ENCODE measurements at places on chromosomes 7 and 10. TPM values are rescaled to one million over a fixed set of nuclear protein-coding genes. Genes with fewer than 3 reads are reported as not detected.

DNA sequence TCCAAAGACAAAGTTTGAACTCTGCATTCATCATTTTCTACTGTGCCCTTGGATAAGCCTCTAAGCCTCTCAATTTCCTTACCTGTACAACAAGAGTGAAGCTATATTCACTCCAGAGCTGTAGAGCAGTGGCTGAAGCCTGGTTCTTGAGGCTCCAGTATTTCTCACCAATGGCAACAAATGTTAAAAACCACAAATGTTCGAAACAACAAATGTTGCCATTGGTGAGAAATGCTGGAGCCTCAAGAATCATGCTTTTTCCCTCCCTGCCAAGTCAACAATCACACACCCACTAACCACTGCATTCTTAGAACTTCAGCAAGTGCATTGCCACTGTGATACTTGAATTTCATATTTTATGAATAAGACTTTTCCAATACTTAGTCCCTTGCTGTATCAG, 237.9 kb downstream of the TMEM26 start:
- no peak for DNase-seq
- no peak overlapping the region for H3K4me3 ChIP-seq
- no peaks in the 10 kb centered on the region for H3K4me1 ChIP-seq
- no peaks in the 10 kb centered on the region for H3K36me3 ChIP-seq
- no peak overlapping the region for H3K27ac ChIP-seq
- no peaks in the 10 kb centered on the region for H3K27me3 ChIP-seq

GRCh38 chr10:77087366-77087765, 550.2 kb downstream of the KCNMA1 start:
- H3K4me1 ChIP-seq, result no peaks in the 10 kb centered on the region
- no peak overlapping the region for H3K27ac ChIP-seq
- no peaks in the 10 kb centered on the region for H3K27me3 ChIP-seq
- no peak overlapping the region for H3K4me3 ChIP-seq

DNA sequence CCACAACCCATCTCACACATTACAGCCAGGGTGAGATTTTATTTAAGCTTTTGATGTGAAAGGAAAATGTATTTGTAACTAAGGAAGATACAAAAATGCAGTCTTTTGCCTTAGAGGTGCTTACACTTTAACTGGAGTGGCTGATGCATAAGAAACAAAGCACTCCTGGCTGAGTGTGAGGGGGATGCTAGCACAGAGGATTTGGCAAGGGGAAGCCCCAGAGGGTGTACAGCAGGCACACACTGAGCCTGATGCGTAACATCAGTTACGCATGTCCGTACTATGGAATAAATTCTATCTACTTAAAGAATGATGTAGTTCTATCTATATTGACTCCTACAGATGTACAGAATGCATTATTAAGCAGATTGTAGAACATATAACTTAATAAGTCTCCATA, 17.8 kb downstream of the GIMAP8 start:
- peaks cover 22% of the 10 kb centered on the region for H3K4me1 ChIP-seq
- H3K27ac ChIP-seq, result no peak overlapping the region
- DNase-seq, result no peak
- no peak overlapping the region for H3K4me3 ChIP-seq
- peaks cover 37% of the 10 kb centered on the region for H3K36me3 ChIP-seq

DNA sequence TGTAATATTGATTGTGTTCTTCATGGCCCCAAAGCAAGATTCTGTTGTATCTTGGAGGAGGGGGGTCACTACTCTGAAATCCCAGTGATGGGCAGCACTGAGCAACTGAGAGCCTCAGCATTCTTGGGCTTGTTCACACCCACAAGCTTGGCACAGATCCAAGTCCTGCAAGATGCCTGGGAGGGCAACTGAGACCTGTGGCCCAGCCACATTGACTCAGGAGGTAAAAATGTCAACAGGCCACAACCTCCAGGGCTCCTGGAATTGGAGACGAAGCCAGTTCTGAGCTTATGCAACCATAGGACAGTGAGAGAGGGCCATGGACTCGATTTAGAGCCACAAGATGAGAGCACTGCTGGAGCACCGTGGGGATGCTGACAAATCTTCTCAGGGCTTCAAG, 3.1 kb upstream of the DOCK1 start:
- H3K27me3 ChIP-seq, result no peaks in the 10 kb centered on the region
- no peak overlapping the region for H3K27ac ChIP-seq
- H3K4me1 ChIP-seq, result peaks cover 8% of the 10 kb centered on the region
- DNase-seq, result no peak

GRCh38 chr7:29866490-29866930, 60.2 kb downstream of the WIPF3 start:
- H3K27me3 ChIP-seq, result peaks cover 3% of the 10 kb centered on the region
- no peak overlapping the region for H3K4me3 ChIP-seq
- peaks cover 18% of the 10 kb centered on the region for H3K4me1 ChIP-seq
- no peak overlapping the region for H3K27ac ChIP-seq

DNA sequence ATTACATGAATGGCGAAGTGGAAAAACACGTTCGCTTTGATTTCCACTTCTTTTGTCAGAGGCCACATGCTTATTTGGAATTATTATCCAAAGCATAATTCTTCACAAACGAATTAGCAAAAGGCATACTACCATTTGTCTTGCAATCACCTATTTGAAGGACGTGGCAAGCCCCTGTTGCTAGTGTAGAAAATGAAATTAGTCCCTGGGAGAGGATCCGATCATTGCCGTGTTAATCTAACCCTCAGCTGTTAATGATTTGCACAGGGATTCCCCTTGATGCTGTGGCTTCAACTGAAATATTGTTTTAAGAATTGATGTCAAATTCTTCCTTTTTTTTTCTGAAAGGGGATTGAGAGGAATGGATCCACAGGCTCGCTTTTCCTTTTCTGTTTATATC, 4.6 kb downstream of the AGMO start:
- no peaks in the 10 kb centered on the region for H3K36me3 ChIP-seq
- no peaks in the 10 kb centered on the region for H3K27me3 ChIP-seq
- H3K4me3 ChIP-seq, result peak overlapping the region; percentile 8
- no peak overlapping the region for H3K27ac ChIP-seq
- H3K4me1 ChIP-seq, result peaks cover 42% of the 10 kb centered on the region

RNF32 gene
- polyA plus RNA-seq, result 0.14 TPM

GRCh38 chr7:33903791-33904680, 1.3 kb upstream of the BMPER start:
- H3K27me3 ChIP-seq, result peaks cover 36% of the 10 kb centered on the region
- no peaks in the 10 kb centered on the region for H3K36me3 ChIP-seq
- H3K27ac ChIP-seq, result no peak overlapping the region

All from endothelial cell of umbilical vein (primary cell).